Glomerular endothelial cell (primary cell): ENCODE measurements at places on chromosomes 7 and 10. TPM values are rescaled to one million over a fixed set of nuclear protein-coding genes. Genes with fewer than 3 reads are reported as not detected.

GRCh38 chr7:92528958-92529264 lies 316 bp downstream of the RBM48 start:
- DNase-seq = no peak

- no peak for DNase-seq
Observed at GRCh38 chr7:12004581-12004980, 172.6 kb upstream of the THSD7A start.

DNA sequence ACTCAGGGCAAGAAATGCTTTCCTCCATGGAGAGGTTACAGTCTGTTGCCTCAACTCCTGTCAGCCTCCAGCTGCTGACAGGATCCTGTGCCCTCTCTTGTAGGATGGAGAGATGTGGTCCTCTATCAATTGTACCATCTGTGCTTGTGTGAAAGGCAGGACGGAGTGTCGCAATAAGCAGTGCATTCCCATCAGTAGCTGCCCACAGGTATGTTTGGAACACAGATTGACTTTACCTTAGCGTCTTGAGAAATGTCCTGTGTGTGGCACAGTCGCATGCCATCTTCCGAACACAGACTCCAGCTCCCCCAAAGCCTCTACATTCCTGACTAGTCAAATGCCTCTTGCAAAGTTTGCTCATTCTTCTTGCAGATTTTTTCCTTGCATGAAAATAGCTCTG lies 152.6 kb downstream of the BMPER start:
- DNase-seq = no peak

- no peak for DNase-seq
Observed at GRCh38 chr7:75534727-75535307, 42.7 kb downstream of the SPDYE5 start.

DNA sequence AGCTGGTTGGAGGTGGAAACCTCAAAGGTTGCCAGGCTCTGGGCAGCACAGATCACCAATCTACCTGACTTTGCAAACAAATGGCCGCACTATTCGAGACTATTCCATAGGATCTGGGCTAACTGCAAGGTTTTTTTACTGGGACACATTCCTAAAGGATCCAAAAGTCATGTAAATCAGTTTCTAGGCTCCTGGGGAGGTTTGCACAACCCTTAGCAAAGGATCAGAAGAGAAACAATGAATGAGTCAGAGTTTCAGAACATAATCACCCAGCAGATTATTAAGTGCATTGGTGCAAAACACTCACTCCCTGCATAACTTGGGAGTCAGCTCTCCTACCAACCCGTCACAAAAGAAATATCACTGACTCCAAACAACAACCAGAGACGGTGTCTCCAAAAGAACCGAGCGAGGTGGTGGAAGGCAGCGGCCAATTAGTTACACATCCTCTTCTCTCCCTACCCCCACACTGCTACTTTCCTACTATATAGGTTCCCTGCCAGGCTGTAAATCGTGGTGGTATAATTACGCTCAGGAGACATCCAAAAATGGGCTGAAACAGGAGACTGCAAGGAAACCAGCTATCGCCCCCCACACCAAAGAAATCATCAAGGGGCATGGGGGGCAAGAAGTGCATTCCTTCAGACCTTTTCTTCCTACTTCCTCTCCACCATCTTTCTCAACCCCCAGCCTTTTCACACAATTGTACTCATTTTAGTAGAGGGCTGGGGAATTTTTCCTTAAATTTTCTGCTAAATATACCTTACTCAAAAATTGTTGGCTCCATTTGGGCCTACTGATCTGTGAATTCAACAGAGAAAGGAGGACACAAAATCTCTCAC lies 3.2 kb downstream of the UBE2H start:
- no peak for DNase-seq

DNA sequence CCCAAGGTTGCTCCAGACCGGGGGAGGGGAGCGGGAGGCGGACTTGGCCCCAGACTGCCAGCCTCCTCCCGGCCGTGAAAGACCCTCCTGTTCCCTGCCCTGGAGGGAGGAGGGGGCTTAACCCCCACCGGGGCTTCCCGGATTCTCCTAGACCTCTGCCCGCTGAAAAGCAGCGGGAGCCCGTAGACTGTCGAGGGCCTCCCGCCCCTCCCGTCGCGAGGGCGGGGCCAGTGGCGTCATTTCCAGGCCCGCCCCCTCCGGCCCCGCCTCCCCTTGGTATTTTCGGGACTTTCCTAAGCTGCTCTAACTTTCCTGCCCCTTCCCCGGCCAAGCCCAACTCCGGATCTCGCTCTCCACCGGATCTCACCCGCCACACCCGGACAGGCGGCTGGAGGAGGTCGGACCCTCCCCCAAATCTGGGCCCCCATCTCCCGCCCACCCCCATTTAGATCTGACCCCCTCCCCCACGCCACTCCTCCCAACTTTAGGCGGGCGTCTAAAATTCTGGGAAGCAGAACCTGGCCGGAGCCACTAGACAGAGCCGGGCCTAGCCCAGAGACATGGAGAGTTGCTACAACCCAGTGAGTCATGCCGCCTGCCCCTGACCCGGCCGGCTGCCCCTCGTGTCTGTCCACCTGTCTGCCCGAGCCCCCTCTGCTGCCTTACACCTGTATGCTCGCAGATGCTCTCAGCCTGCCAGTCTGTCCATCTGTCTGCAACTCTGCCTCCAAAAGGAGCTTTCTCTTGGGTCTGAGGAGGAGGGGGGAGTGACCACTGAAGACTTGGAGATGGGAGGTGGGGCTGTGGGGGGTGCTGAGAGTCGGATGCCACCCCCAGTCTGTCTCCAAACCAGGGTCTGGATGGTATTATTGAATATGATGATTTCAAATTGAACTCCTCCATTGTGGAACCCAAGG lies at the start of gene NFKB2:
Gene NFKB2 (plus strand): TSS at position 306 of the 917 bp plus-strand sequence. CDS start 255 bp downstream, at position 561.
- DNase-seq = no peak

TMEM176B gene
- not detected in 2 replicates for total RNA-seq

LIPF gene
- 0.18 TPM in 1 of 2 replicates, not detected in the other for total RNA-seq

CNPY1 gene
- total RNA-seq = not detected in 2 replicates

HMX3 gene
- not detected in 2 replicates for total RNA-seq

CTNNA3 gene
- not detected in 2 replicates for total RNA-seq

NPC1L1 gene
- not detected in 2 replicates for total RNA-seq
